Testis (tissue), 5 donors: ENCODE measurements at places on chromosomes 7 and 10.

DNA sequence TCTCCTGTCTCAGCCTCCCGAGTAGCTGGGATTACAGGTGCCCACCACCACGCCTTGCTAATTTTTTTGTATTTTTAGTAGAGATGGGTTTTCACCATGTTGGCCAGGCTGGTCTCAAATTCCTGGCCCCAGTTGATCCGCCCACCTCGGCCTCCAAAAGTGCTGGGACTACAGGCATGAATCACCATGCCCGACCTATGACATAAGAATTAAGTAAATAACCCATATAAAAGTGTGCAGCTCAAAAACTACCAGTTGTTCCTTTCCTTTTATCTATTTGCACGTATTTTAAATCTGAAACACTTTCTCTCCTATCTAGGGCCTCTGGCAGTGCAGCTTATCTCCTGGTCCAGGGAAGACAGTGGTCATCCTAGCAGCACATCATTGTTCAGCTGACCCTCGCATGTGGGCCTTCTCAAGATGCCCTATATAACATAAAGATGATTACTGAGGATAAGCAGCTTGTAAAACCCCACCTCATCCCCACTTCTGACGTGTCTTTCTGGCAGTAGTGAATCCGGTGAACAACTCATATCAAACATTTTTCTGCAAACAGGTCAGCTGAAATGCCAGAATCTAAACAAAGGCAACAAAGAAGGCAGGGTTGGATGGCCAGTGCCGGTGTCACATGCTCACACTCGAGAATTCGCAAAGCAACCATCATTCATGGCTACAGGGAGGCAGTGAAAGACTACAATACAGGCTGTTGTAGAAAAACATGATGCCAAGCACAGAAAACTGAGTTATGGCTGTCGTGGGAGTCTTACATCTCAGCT is 36.0 kb upstream of the KCNIP2 start:
- DNase-seq, result no peak

GRCh38 chr10:47337310-47337709 is 10.9 kb upstream of the RBP3 start:
- no peak for DNase-seq

- no peak for DNase-seq
These were observed 261.5 kb downstream of the CDK14 start for GRCh38 chr7:90857603-90858002.

DNA sequence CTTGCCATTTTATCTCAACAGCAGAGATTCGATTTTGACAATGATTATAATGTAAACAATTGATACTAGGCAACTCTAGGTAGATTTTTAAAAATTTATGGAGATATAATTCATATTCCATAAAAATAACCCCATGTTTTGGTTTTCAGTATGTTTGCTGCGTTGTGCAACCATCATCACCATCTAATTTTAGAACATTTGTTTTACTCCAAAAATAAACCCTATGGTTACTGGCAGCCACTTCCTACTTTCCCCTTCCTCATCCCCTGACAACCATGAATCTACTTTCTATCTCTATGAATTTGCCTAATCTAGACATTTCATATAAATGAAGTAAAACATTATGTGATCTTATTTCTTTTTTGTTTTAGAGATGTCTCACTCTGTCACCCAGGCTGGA is 401.9 kb downstream of the THSD7A start:
- no peak for DNase-seq
